ENCODE measurements at places on chromosomes 16 and 17. TPM values are rescaled to one million over a fixed set of nuclear protein-coding genes. Genes with fewer than 3 reads are reported as not detected.

- DNase-seq, result peak; percentile 23
Measured at GRCh38 chr17:12256380-12256995, 235.8 kb downstream of the MAP2K4 start.

DNA sequence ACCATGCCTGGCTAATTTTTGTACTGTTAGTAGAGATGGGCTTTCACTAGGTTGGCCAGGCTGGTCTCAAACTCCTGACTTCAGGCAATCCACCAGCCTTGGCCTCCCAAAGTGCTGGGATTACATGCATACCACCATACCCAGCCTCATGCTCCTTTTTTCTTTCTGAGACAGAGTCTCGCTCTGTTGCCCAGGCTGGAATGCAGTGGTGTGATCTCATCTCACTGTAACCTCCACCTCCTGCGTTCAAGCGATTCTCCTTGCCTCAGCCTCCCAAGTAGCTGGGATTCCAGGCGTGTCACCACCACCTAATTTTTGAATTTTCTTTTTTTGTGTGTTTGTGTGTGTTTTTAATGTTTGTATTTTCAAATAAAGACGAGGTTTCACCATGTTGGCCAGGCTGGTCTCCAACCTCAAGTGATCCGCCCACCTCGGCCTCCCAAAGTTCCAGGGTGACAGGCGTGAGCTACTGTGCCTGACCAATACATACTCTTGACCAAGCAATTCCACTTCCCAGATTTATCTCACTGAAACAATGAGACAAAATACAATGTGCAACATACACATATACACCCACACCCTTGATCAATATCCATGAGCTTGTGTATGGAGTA lies 5.0 kb downstream of the GRB2 start:
- DNase-seq, result no peak

- no peak for DNase-seq
Measured at GRCh38 chr17:17934214-17934613, 38.0 kb downstream of the TOM1L2 start.

- no peak for DNase-seq
Measured at GRCh38 chr16:69435977-69436820, 11.8 kb downstream of the CYB5B start.

GRCh38 chr16:88783391-88784073 lies 1.5 kb downstream of the PIEZO1 start:
- DNase-seq, result no peak

DNA sequence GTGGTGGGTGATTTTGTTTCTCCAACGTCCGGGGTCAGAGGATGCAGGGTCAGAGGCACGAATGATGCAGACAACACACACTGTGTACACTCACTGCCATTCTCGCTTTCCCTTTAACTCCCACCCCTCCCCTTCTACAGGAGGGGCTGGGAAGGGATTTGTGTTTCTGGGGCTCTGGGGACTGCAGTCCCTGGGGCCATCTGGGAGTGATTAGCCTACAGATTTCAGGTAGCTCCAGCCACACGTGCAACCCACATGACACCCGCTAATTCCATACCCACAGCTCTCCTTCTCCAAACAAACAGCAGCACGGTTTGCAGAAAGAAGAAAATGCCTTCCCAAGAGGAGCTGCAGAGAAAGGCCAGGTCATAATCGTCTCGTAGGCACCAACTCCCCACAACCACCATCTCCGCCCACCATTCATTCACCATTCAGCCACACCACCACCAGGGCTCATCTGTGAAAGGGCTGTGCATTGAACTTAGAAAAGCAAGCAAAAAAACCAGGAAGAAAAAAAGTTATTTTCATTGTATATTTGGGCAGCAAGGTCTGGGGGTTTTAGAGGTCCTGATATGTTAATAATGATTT lies 9.4 kb upstream of the SOX9 start:
- DNase-seq, result no peak

- DNase-seq, result no peak
Measured at GRCh38 chr17:19714542-19715411, 1.6 kb downstream of the SLC47A2 start.

- DNase-seq, result no peak
Measured at GRCh38 chr16:79066561-79066960, 534.0 kb downstream of the MAF start.

DNA sequence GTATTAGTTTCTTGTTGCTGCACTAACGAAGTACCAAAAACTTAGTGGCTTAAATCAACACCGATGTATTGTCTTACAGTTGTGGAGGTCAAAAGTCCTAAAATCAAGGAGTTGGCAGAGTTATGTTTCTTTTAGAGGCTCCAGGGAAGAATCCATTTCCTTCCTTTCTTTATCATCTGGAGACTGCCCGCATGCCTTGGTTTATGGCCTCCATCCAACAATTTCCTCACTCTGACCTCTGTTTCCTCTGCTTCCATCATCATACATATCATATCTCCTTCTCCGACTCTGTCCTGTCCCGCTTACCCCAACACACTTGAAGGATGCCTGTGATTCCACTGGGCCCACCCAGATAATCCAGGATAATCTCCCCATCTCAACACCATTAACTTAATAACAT lies 627.8 kb downstream of the KCNJ2 start:
- DNase-seq, result peak; percentile 14

GRCh38 chr16:83338941-83339340 lies 468.8 kb upstream of the HSBP1 start:
- peak; percentile 26 for DNase-seq

MYH13 gene
- total RNA-seq, result not detected

KRTAP2-3 gene
- 3.8 TPM for total RNA-seq

ATXN7L3 gene
- 96.0 TPM for total RNA-seq

FSCN2 gene
- total RNA-seq, result 8.0 TPM

GLP2R gene
- total RNA-seq, result 0.41 TPM
